Activated CD8-positive, alpha-beta memory T cell treated with anti-CD3 and anti-CD28 coated beads for 48 hours (primary cell): ENCODE measurements at places on chromosomes 2 and 18.

GRCh38 chr2:160471950-160472349 lies 21.7 kb downstream of the RBMS1 start:
- no peak for DNase-seq

DNA sequence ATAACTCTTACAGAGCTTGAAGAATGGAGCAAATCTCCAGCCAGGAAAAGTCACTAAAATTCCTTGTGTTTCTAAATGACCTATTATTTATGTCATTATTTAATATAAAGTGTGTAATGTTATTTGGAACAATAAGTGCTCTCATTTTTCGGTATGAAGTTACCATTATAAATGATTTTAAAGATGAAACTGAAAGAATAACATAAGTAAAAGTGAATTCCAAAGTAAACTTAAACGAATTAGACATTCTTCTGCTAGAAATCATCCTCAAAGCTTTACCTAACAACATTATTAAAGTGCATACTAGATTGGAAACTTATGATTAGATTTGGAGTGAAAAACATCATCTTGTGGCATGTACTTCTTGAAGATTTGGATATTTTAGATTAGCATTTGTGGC lies 897.2 kb upstream of the CDH2 start:
- no peak for DNase-seq

DNA sequence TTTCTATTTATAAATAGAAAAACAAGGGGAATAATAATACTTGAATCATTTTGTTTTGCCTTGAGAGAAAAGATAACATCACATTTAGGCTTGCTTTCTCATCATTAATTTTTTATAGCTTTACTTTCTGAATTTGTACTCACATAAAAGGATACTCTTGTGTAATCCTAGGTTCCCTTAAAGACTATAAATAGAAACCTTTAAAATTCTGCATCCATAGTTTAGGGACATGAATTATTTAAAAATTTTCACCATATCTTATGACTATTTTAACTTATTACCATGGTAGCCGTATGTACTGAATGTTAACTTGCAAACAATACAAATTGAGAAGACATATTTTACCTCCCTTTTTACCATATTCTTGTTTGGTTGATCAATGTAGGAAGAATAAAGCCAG lies 143.5 kb upstream of the CWC22 start:
- no peak for DNase-seq

DNA sequence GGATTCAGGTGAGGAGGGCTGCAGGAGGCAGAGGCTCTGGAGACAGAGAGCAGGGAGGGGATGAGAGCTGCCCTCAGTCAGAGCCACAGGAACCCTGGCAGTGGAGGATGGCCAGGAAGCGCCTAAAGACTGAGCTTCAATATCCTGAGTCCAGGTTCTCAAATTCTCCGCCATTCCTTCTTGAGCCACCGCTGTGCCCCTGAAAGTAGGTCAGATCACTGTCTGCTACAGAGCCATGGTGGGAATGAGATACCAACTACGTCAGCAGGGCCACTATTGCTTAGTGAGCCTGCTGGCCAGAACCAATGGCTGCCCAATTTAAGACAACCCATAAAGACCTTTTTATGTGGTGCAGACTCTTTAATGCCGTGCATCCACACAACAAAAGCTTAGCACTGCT lies 155.5 kb downstream of the CTIF start:
- no peak for DNase-seq

DNA sequence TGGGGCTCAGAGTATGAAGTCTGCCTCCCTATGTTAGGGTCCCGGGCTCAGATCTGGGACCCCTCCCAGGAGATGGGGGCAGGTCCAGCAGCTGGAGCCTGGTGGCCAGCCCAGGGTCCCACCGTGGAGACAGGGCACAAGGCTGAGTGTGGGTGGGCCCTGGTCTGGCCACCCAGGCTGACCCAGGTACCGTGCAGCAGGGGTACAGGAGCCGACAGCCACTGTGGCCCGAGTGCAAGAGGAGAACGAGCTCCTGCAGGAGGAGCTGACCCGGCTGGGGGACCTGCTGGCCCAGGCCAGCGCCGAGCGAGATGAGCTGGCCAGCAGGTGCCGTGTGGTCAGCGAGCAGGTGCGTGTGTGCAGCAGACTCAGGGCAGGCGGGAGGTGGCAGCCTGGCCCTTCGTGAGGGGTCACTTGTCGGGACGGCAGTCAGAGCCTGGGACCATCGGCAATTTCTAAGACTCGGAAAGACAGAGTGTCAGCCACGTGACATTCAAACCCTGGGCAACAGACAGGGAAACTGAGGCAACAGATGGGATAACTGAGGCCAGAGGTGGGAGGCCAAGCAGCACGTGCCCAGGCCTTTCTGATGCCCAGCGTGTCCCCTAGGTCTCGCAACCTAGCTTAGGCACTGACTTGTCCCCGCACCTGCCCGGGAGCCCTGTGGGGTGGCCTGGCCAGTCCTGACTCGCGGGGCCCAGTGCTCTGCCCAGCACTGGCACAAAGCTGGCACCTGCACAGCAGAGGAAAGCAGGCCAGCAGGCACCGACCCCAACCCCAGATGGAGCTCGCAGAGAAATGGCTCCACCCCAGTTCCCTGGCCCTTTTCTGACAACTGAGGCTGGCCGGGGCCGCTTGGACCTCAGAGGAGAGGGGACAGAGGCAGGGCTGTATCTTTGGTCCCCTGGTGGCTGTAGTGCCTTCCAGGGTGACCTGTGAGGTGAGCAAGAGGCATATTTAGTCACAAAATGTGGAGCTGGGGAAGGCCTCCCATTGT lies 13.9 kb downstream of the CROCC2 start:
- DNase-seq: no peak

GRCh38 chr2:202099515-202099914 lies 26.5 kb downstream of the KIAA2012 start:
- no peak for DNase-seq

GRCh38 chr2:130327703-130328527 lies 14.8 kb upstream of the IMP4 start:
- no peak for DNase-seq

- no peak for DNase-seq
Measured at GRCh38 chr2:178927173-178927572, 120.0 kb upstream of the TTN start.

DNA sequence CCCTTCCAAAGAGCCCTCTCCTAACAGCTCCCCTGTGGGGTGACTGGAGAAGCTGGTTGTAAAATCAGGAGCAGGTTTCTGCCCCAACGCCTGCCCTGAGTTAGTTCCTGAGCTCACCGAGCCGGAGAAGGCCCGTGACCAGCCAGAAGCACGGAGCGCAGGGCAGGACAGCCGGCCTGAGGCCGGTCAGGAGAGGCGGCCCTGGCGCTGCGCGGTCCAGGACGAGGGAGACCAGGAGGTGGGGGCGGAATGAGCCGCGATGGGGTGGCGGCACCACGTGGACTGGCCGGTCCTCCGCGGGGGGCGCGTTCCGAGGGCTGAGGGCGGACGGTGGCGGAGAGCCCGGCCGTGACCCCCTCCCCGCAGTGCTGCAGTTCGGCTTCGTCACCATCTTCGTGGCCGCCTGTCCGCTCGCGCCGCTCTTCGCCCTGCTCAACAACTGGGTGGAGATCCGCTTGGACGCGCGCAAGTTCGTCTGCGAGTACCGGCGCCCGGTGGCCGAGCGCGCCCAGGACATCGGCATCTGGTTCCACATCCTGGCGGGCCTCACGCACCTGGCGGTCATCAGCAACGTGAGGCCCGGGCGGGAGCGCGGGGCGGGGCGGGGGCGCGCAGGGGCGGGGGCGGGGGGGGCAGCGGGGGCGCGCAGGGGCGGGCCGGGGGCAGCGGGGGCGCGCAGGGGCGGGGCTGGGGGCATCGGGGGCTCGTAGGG lies 29.0 kb downstream of the ANO7 start:
- DNase-seq: no peak

GRCh38 chr2:80141007-80141726 lies 163.4 kb downstream of the LRRTM1 start:
- DNase-seq: no peak

DNA sequence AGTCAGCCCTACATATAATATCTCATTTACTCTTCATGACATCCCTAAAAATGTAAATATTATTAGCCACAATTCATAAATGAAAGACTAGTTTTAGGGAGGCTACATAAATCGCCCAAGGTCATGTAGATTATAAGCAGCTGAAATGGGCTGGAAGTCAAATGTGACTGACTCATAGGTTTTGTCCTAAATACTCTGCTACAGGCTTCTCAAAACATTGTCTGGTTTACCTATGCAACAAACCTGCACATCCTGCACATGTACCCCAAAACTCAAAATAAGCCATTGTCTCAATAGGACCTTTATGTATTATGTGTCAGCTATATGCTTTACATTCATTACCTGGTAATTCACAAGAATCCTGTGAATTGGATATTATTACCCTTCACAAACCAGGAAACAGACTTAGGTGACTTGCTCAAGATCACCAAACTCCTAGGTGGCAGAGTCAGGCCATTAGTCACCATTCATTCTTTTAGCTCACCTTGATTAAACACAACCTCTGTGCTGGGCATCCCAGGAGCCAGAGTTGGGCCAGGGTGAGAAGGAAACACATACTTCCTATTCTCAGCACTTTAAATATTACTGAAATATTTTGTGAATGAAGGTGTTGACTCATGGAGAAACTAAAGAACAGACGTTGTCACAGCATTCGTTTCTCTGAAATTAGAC lies 69.4 kb upstream of the CPO start:
- no peak for DNase-seq

GRCh38 chr2:238743243-238744065 lies 104.4 kb upstream of the TWIST2 start:
- no peak for DNase-seq

DNA sequence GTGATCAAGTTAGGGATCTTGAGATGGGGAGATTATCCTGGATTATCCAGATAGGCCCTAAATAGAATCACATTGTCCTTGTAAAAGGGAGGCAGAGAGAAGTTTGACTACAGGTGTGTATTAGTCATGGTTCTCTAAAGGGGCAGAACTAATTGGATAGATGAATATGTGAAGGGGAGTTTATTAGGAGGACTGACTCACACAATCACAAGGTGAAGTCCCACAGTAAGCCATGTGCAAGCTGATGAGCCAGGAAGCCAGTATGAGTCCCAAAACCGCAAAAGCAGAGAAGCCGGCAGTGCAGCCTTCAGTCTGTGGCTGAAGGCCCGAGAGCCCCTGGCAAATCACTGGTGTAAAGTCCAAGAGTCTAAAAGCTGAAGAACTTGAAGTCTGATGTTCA lies 275.8 kb downstream of the KCNS3 start:
- DNase-seq: no peak

DNA sequence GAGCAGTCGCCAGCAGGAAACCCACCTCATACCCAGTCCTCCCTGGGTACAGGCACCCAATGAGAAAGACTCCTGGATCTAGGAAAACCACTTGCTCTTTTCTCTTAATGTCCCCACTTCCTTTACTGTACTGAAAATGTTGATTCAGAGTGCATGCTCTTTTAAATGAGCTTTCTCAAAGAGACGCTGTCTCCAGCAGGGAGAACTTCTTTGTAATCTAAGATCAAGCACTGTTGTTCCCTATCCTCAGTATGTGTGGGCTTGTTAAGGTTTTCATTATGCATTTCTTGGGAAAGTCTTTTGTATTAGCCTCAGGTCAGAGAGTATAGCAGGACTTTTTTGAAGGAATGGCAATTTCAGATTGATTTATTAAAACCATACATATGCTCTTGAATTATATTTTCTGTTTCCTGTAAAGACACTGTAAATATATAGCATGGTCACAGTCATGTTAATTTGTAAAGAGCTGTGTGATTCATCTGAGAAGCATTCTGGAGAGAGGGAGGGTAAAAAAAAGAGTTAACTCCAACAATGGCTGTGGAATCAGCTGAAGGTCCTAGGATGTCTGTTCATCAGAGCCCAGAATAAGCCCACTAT lies 178.1 kb downstream of the MGAT5 start:
- no peak for DNase-seq
